Bone marrow (tissue), 2 donors: ENCODE measurements at places on chromosomes 16 and 17.
A peak's percentile ranks its signal among the peaks of the same experiment; 100 is the strongest.

DNA sequence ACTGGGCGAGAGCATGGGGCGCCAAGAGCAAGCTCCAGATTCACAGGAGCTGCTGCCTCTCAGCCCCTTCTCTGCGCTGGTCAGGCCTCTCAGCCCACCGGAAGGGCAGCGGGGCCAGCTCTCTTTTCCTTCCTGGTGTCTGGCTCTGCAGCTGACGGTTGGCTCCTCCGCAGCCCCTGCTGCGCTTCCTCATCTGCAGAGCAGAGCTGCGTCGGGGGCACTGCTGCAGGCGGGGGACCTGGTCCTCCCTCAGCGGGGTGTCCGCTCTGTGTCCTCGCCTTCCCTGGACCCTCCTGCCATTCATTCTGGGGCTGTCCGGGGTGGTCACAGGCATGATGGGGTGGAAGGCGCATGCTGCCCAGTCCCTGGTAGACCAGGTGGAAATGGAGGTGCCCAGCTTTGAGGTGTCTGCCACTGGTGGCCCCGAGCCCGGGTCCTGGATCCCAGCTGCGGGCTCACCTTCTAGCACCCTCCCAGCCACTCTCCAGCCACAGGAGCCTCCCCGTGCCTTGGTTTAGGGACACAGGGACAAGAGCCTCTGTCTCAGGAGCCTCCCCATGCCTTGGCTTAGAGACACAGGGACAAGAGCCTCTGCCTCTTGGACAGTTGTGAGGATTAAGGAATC lies 84.8 kb downstream of the IRF8 start:
- no peak for DNase-seq

- DNase-seq = no peak
Observed at GRCh38 chr17:79033741-79034501, 10.0 kb downstream of the C1QTNF1 start.

DNA sequence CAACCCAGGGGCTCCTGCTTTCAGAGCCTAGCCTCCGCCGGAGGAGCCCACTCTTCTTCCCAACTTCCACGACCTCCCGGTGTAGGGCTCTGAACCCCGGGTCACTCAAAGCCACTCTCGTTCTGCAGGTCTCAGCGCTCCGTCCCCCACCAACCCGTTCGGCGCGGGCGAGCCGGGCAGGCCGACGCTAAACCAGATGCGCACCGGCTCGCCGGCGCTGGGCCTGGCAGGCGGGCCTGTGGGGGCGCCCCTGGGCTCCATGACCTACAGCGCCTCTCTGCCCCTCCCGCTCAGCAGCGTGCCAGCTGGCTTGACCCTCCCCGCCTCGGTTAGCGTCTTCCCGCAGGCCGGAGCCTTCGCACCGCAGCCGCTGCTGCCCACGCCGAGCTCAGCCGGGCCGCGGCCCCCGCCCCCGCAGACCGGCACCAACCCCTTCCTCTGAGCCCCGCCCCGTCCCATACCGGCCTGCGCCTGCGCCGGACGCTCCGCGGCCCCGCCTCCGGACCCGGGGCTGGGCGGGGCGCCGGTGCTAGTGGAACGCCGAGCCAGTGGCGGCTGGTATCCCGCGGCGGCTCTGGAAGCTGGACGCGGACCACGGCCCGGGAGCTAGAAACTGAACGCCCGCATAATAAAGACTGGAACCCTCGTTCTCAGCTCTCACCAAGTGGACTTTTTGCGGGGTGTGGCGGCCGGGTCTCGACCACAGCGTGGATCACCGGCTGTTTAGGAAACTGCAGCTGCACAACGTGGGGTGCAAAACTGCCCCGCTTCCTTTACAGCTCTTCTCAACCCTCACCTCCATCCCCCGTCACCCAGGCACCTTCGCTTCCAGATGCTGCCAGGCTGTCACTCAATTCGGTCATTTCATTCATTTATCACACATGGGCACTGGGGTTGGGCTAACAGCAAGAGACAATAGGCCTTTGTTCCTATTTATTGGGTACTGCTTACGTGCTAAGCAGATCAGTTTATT lies 5.0 kb upstream of the SPATA20 start:
- DNase-seq = peak; percentile 76

DNA sequence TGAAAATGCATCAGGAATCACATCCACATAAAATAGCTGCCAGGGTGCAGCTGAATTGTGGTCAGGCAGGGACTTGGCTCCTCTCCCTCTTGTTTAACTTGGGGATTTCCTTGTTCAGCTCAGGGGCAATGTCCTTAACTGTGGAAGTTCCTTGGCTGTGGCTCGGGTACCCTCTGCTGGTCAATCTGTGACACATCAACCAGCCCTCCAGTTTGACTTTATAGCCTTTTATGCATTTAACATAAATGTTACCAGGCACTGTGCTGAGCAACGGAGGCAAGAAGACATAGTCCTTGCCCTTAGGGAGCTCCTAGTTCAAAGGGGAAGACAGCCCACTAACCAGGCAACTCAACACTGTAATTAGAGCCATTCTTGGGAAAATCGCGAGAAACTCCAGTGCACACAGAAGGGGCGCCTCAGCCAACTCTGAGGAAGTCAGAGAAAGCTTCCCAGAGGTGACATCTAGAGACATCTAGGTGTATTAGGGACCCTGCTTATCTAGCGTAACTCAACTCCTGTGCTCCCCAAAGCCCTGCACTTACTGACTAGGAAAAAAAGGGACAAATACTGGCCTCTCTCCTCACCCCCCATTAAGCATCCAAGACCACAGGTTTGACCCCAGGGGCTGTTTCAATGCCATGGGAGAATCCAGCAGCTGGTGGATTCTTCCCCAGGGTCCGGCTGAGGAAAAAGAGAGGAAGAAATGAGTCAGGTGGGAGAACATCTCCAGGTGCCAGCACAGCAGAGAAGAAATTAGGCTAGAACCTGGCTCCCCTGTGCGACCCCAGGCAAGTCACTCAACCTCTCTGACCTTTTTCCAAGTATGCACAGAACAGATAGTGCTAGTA lies 17.3 kb upstream of the EEF2K start:
- peak; percentile 22 for DNase-seq

DNA sequence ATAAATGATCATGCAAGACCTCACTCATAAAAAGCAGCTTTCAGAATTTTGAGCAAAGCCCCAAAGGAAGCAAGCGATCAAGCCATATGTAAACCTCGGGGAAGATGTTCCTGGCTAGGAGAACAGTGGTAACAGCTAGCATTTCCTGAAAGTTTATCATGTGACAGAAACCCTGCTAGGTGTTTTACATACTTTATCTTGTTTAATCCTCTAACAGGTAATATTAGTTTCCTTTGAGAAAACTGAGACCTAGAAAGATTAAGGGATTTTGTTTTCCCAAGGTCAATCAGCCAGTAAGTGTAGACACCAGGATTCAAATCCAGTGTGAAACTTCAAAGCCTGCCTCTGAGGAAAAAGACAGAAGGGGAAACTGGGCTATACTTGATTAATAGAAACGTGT lies 362.4 kb upstream of the MAF start:
- no peak for DNase-seq

- no peak for DNase-seq
Observed at GRCh38 chr17:34464812-34465211, 101.8 kb upstream of the CCL1 start.

- DNase-seq = peak; percentile 57
Observed at GRCh38 chr17:29240968-29241963, 5.4 kb upstream of the CRYBA1 start.

DNA sequence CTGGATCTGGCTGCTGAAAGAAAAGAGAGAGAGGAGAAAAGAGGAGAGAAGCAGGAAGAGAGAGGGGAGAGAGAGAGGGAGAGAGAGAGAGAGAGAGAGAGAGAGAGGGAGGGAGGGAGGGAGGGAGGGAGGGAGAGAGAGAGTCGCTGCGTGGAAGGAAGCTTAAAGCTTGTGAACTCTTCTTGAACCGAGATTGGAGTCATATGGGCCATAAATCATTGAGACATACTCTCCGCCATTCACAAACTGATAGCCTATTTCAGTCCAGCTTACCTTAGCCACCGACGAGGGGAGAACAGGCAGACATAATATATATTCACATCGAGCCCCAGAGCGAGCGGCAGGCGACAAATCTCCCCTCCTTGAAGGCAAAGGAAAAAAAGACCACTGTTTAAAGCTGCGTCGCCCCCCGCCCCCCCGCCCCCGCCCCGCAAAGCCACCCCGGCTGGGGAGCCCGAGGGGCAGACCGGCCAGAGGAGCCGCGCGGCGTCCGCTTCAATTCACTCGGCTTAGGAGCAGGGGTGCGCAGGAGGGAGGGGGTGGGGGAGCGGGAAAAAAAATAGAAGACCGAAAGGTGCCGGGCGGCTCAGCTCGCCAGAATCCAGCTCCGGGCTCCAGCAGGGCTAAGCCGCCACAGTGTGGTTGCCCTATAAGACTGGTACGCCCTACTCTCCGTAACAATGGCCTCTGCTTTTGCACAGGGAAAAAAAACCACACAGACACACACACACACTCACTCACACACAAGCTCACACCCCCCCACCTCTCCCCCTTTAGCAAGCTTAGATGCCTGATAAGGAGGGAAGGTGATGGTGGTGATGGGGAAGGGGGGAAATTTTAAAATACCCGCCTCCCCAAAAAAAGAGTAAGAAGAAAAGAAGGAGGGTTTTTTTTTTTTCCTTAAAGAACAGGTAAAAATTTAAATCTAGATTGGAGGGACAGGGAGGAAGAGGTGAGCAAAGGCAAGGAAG lies 10.6 kb upstream of the HOXB2 start:
- no peak for DNase-seq

DNA sequence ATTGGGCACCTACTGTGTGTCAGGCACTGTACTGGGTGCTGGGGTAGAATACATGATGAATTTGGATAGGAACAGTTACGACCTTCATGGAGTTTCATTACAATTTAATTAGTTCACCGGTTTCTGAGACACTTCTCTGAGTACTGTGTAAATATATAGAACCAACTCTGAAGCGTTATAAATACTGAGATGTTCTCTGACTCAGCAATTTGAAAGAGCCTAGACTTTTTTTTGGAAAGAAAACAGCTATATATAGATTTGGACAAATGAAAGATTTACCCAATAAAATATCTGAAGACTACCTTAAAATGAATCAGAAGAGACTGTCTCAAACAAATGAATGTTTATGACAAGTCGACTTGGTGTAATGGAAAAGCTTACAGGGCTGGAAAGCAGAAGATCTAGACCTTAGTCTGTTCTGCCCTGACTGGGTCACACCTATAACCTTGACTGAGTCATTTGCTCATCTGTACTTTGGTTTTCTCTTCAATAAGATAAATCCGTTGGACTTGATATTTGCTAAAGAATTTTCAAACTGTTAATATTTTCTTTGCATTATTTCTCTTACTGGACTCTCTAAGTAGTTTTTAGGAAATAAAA lies 4.6 kb upstream of the GAN start:
- DNase-seq = no peak

- DNase-seq = no peak
Observed at GRCh38 chr16:76756423-76756822, 434.6 kb upstream of the MON1B start.
